Right kidney (tissue), 9 donors: ENCODE measurements at places on chromosomes 4 and X.

- DNase-seq = no peak
Observed at GRCh38 chr4:143296397-143297067, 40.1 kb upstream of the GAB1 start.

DNA sequence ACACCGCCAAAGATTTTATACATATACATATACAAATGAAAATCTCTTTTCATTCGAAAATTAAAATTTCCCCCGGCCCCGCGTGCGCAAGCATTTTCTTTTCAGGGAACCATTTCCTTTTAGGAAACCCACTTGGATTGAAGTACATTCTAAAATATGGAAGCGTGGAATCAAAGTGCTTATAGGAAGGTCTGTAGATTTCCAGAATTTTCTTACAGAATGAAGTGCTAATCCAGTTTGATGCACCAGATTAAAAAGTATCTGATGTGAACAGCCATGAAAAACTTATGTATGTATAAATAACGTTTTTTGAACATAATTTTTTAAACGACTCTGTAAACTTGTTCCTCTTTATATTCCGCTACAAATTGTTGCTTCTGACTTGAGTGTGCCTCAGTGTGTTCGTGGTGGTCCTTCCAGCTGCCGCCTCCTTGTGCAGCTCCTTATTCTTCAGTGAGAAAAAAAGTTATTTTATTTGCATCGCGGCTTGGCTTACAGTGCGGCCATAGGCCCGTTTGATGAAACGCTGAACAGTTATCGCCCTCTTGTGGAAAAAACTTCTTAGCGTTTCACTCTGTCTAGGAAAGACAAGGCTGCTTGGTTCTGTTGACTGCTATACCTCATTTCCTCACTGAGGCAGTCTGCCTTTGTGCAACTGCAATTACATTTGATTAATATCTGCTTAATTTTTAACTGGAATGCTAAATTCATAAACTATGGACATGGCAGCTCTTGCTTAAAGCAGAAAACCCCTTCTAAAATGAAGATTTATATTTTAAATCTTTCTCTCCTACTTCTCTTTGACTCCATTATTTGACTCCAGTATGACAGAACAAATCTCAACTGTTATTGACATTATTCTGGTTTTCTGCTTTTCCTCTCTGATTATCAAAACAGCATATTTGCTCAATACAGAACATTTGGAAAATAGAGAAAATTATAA is 4.7 kb upstream of the NKX6-1 start:
- DNase-seq = peak; percentile 52

GRCh38 chrX:130268449-130269170 is at the start of gene ZNF280C:
Gene ZNF280C, minus strand, starts transcription at chrX:130268899. Its CDS starts 8,450 bp downstream, at chrX:130260449.
- peak; percentile 87 for DNase-seq

DNA sequence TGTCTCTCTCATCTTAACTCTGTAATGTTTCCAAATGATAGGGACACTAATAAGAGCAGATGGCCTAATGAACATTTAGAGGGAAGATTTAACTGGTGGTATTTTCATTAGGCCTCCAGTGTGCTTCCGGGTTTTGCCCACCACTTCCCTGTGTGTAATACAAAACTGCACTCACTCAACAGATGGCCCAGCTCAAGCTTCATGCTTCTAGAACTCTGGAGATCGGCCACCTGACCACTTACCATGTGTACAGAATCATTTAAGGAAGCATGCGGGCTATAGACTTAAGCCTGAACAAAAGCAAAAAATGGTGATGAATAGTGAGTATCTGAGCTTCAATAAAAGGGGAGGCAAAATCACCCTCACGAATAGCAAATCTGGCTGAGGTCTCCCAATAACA is 89.3 kb downstream of the SH2D1A start:
- no peak for DNase-seq

- no peak for DNase-seq
Observed at GRCh38 chr4:6986072-6986780, 56.9 kb upstream of the TADA2B start.

- DNase-seq = no peak
Observed at GRCh38 chr4:60648774-60649173, 551.4 kb upstream of the ADGRL3 start.

GRCh38 chr4:71120831-71121524 is 127.5 kb downstream of the DCK start:
- DNase-seq = no peak

GRCh38 chrX:19358521-19358920 is 14.8 kb downstream of the PDHA1 start:
- no peak for DNase-seq

DNA sequence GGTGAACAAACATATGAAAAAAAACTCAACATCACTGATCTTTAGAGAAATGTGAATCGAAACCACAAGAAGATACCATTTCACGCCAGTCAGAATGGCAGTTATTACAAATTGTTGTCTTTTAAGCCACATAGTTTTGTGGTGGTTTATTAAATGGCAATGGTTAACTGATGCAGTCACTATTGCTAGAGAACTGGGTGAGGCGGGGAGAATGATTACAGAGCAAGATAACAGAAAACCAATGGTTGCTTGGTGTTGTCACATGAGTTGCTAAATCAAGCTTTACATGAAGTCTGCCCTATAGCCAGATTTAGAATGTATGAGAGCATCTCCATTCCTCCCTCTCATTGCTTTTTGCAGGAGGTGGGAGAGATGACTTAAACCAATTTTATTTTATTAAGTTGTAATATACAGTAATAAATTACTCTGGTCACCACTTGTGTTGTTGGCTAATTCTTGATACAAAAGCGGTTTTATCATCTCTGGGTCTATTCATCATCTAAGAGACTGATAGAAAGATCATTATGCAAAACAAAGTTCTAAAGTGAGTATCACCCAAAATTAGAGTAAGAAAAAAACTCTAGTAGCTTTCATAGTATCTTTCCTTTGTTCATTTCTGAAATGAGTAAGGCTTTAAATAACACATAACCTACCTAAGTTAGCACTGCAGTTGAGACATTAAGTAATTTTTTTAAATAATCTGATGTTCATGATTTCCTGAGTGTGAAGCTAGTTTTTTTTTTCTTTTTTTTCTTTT is 859.5 kb downstream of the STIM2 start:
- no peak for DNase-seq

DNA sequence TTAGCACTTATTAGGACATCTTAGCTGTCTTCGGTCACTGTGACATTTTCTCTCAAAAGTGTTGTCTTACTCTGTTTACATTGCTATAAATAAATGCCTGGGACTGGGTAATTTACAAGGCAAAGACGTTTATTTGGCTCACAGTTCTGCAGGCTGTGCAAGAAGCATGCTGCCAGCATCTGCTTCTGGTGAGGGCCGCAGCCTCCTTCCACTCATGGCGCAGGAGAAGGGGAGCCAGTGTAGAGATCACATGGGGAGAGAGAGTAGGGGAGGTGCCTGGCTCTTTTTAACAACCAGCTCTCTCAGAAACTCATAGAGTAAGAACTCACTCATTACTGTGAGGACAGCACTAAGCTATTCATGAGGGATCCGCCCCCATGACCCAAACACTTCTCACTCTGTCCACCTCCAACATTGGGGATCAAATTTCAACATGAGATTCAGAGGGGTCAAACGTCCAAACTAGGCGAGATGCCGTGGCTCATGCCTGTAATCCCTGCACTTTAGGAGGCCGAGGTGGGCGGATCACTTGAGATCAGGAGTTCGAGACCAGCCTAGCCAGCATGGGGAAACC is 43.5 kb upstream of the HERC6 start:
- no peak for DNase-seq

DNA sequence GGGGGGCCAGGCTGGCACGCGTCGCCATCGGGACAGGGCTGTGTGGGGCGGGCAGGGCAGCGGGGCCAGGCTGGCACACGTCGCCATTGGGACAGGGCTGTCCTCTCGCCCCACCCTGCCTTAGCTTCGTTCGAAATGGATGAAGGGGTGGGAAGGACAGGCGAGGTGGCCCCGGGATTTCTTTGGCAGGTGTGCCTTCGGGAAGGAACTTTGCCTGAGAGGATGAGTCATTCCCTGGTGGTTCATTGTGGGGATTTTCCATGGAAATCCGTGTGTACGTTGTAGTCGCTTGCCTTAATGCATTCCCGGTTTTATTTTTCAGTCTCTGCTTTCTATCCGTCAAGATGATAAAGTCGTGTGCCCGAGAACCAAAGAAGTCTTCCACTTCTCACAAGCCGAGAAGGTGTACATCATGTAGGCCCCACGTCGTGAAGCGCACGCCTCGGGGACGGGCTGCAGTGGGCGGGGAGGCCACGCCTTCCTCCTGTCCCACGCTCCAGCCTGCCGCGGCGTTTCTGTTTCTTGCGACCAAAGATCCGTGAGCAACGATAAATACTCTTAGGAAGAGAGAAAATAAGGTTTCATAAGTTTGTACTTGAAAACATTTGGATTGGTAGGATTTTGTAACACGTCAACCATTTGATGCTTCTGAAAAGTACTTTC is 8.1 kb upstream of the UVSSA start:
- DNase-seq = no peak

GRCh38 chr4:151628001-151628608 is 132.7 kb downstream of the GATB start:
- no peak for DNase-seq

DNA sequence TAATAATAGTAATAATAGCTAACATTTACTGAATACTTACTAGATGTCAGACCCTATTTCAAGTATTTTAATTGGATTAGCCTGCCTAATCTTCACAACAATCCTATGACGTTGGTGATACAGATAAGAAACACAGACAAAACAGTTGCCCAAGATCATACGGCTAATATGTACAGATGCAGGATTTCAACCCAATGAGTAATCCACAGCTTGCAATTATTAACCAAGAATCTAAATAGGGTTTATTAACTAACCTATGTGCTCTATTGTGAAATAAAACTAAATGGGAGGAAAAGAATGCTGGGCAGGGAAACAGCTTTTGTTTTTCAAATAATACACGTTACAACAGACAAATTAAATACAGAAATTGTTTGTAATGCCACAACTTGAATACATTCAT is 23.4 kb downstream of the FBXO8 start:
- DNase-seq = no peak

- DNase-seq = no peak
Observed at GRCh38 chrX:20506739-20507138, 240.0 kb upstream of the RPS6KA3 start.

DNA sequence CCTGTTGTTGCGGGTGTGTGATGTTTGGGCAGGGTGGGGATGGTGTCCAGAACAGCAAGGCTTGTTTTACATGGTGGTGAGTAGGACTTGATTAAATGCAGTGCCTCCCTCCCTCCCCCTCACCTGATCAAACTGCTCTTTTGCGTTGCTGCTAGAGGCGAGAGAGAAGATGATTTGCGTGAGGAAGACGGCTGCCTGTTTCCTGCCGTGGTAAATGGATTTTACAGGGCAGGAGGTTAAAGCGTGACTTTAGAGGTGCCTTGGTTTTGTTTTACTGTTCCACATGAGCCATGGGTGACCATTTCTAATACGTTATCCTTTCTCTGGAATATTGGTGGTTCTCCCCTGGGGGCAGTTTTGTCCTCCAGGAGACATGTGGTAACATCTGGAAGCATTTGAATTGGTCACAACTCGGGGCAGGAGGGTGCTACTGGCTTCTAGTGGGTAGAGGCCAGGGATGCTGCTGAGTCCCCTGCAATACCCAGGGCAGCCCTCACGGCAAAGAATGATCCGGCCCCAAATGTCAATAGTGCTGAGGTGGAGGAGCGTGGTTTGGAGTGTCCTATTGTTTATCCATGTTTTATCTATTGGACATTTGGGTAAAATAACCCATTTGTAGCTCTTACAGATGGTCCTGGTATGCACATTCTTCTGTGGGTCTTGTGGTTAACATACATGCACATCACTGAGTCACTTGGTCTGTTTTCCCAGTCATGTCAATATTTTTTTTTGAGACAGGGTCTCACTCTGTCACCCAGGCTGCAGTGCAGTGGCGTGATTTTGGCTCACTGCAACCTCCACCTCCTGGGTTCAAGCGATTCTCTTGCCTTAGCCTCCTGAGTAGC is 73.7 kb downstream of the SHROOM2 start:
- no peak for DNase-seq

DNA sequence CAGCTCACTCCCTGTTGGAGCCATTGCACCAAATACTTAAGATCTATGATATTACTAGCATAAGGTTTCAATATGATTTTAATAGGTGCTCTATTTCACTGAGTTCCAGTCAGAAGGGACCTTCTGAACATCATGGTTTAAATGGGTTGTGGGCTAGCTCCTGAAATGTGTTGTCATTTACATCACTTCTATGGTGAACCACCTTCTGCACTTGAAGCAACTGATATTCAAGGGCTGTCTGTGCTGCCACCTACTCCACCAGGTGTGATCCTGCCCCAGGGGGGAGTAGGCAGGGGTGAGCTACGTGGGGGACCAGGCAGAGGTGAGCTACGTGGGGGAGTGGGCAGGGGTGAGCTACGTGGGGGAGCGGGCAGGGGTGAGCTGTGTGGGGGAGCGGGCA is 35.2 kb downstream of the RNF175 start:
- DNase-seq = no peak

- no peak for DNase-seq
Observed at GRCh38 chr4:169940460-169940859, 85.7 kb downstream of the MFAP3L start.

GRCh38 chr4:23889814-23890341 is at the start of gene PPARGC1A:
Gene PPARGC1A, minus strand, starts transcription at chr4:23890047. Its CDS starts 90 bp downstream, at chr4:23889957.
- peak; percentile 61 for DNase-seq

DNA sequence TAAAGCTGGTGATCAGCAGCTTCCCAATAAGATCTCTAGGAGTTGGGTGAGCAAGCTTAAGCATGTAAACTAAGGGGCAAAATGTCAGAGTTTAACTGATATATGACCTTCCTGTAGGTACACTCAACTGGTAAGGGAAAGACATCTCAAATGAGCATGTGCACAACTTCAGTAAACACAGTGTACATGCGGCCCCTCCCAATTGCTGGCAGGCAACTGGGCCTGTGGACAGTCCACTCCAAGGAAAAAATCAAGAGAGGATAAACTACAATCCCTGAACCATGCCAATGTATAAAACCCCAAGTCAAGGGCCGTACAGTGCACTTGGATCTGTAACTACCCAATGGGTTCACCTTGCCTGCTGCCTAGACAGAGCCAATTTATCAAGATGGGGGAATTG is 4.9 kb upstream of the NAA11 start:
- DNase-seq = no peak

GRCh38 chrX:121579016-121579760 is 531.8 kb downstream of the GLUD2 start:
- no peak for DNase-seq

- peak; percentile 56 for DNase-seq
Observed at GRCh38 chrX:25020905-25021449, 5.2 kb upstream of the ARX start.

GRCh38 chr4:108830509-108831244 is 67.8 kb upstream of the ETNPPL start:
- DNase-seq = peak; percentile 20

GRCh38 chrX:109301177-109301576 is 180.7 kb downstream of the GUCY2F start:
- DNase-seq = no peak

- no peak for DNase-seq
Observed at GRCh38 chr4:175412161-175412560, 399.9 kb downstream of the GPM6A start.

GRCh38 chr4:123553279-123553678 is 156.7 kb downstream of the SPRY1 start:
- DNase-seq = no peak
